LHCN-M2 (cell line): ENCODE measurements at places on chromosomes 7 and 10. TPM values are rescaled to one million over a fixed set of nuclear protein-coding genes. Genes with fewer than 3 reads are reported as not detected.

CRYGN gene
- total RNA-seq: not detected in 2 replicates

OPN1SW gene
- total RNA-seq: 1.7 and 2.1 TPM in 2 replicates

CCL24 gene
- total RNA-seq: not detected in 2 replicates

CNTNAP2 gene
- not detected in 2 replicates for total RNA-seq

CCDC172 gene
- total RNA-seq: not detected in 2 replicates

GPNMB gene
- 135 and 206 TPM in 2 replicates for total RNA-seq

A1CF gene
- total RNA-seq: not detected in 2 replicates

EN2 gene
- total RNA-seq: 0.19 and 0.69 TPM in 2 replicates

C7orf57 gene
- total RNA-seq: 0.13 and 0.29 TPM in 2 replicates

CUZD1 gene
- 2.5 and 4.8 TPM in 2 replicates for total RNA-seq

AGAP9 gene
- 2.2 and 2.3 TPM in 2 replicates for total RNA-seq

DEPP1 gene
- 4.6 and 10.0 TPM in 2 replicates for total RNA-seq

LRRTM3 gene
- 0.06 TPM in 1 of 2 replicates, not detected in the other for total RNA-seq

PON1 gene
- total RNA-seq: 0.75 TPM in 1 of 2 replicates, not detected in the other

MARVELD1 gene
- 54.7 and 56.0 TPM in 2 replicates for total RNA-seq

RBM33 gene
- total RNA-seq: 21.9 and 30.8 TPM in 2 replicates

ZCWPW1 gene
- 1.9 and 4.2 TPM in 2 replicates for total RNA-seq
